ENCODE measurements at places on chromosomes 5 and 9.

- DNase-seq, result no peak
These were observed 83.7 kb upstream of the SMIM15 start for GRCh38 chr5:61245936-61246335.

- DNase-seq, result no peak
These were observed 134.0 kb downstream of the KCTD16 start for GRCh38 chr5:144304688-144305087.

DNA sequence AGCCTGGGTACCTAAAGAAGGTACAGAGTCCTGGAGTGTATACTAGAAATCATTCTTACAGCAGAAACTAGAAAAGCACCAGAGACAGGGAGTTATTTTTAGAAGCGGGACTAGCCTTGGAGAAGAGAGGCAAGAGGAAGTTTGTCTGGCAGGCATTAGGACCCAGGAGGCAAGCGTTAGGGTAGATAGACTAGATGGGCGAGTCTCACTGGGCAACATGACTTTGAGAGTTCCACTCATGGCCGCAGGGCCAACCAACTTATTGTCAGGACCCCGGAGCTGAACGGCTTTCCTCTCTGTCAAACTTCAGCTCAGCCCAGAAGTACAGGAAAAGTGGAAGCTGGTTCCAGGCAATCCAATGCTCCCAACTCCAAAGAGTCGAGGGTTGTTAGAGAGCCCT, 34.1 kb upstream of the NPR3 start:
- DNase-seq, result no peak

DNA sequence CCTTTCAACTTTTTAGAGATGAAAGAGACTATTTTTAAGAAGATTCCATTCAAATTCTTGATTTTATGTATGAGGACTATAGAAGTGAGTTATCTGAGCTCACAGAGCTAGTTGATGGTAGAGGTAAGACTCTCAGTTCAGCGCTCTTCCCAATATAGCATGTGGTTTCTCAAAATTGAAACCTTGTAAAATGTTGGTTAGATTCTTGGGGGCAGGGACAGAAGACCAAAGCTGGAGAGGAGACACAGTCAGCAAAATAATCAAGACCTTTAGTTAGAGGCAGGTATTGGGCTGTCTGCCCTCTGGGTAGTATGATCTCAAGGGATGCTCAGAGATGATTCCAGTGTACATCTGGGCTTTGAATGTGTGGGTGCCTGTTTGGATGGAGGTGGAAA, 246.4 kb downstream of the SH3GL2 start:
- no peak for DNase-seq

DNA sequence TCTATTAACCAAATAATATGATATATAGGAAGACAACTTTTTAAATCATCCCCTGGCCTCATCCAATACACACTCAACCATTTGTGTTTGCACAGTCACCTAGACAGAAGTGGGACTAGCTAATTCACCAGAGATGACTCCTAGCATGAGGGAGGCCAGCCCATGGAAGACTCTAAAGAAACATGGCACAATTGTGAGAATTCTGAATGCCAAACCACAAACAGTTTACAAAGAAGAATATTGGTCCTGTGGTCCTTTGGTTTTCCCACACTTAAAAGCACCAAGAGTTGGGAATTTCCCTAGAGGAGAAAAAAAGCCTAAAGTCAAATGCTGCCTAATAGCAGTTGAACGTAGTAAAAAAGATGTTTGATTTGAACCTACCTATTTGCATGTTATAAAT, 609.9 kb downstream of the ACTL7B start:
- no peak for DNase-seq

GRCh38 chr9:120474591-120475243, 105.2 kb downstream of the CDK5RAP2 start:
- no peak for DNase-seq

DNA sequence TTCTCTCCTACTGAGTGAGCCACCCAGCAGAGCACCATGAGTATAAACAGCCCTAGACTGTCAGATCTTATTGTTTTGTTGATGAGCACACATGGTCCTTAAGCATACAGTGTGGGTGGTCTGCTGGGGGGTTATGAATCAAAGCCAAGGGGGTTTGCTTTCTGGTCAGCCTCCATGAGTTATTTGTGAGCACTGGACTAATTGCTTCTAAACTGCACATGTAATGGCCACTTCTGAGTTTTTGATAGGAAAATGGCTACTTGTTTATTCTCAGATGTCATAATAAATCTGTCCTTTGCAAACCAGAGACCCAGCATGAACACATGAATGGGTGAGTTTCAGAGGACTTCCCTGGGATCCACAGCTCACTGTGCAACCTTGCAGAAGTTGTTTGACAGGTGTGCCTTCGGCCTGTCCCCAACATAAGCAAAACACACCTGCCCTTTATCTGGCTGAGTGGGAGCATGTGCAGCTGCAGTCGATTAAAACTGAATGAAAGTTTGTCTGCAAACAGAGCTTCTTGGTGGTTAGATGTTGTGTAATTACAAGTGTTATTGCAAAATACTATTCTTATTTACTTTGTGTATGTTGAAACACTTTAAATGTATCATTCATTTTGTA, 35.9 kb downstream of the MAMDC2 start:
- DNase-seq, result no peak

DNA sequence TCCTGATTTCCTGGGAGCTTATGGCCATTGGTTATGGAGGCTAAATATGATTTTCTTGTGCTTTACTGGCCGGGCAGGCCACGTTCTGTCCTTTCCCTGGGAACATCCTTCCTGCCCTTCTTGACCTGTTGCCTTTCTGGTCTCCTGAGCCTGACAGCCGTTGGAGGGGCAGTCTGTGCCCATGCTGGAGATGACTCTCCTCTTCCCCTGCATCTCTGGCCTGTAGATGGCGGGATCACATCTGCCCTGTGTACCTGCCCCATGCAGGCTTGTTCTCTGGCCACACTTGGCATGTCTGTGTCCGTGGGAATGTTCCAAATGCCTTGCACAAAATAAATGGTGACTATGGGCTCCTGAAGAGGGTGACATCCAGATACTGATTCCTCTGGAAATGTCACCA, 253.1 kb upstream of the IRX4 start:
- no peak for DNase-seq

Data from CD4-positive, alpha-beta T cell treated with Interleukin-4 for 1 hour (primary cell).